ENCODE measurements at places on chromosomes 13 and 19.

DNA sequence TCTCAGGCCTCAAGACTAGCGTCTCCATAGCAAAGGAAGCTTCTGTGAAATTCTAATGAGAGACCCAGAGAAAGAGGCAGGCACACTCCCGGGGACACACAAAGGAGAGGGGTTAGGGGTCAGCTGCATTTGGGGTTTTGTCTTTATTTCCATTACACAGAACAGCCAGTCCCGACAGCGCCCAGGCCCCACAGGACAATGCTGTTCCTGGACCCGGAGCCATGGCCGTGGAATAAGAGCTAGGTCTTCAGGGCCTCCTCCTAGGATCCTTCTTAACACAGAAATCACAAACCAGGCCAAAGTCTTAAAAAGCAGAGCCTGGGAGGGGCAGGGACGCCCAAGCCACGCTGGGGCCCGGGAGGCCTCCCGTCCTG, 22.8 kb downstream of the KCTD15 start:
- H3K4me1 ChIP-seq, result peaks cover 3% of the 10 kb centered on the region
- no peak for DNase-seq
- H3K27ac ChIP-seq, result peak overlapping the region; percentile 8
- no peaks in the 10 kb centered on the region for H3K36me3 ChIP-seq
- no peaks in the 10 kb centered on the region for H3K27me3 ChIP-seq
- peak overlapping the region; percentile 34 for H3K4me3 ChIP-seq

- H3K27ac ChIP-seq, result no peak overlapping the region
- no peak overlapping the region for H3K4me3 ChIP-seq
- DNase-seq, result no peak
- H3K27me3 ChIP-seq, result no peaks in the 10 kb centered on the region
- H3K36me3 ChIP-seq, result peaks cover 12% of the 10 kb centered on the region
These were observed 4.2 kb downstream of the ZNF506 start for GRCh38 chr19:19817357-19817756.

GRCh38 chr13:71218960-71219359, 648.0 kb downstream of the DACH1 start:
- H3K4me3 ChIP-seq, result no peak overlapping the region
- peak; percentile 58 for DNase-seq
- no peak overlapping the region for H3K27ac ChIP-seq

- H3K27me3 ChIP-seq, result no peaks in the 10 kb centered on the region
- H3K4me1 ChIP-seq, result peaks cover 9% of the 10 kb centered on the region
- H3K27ac ChIP-seq, result no peak overlapping the region
- DNase-seq, result peak; percentile 93
- no peak overlapping the region for H3K4me3 ChIP-seq
- H3K36me3 ChIP-seq, result no peaks in the 10 kb centered on the region
These were observed 3.0 kb upstream of the NCCRP1 start for GRCh38 chr19:39193803-39194202.

DNA sequence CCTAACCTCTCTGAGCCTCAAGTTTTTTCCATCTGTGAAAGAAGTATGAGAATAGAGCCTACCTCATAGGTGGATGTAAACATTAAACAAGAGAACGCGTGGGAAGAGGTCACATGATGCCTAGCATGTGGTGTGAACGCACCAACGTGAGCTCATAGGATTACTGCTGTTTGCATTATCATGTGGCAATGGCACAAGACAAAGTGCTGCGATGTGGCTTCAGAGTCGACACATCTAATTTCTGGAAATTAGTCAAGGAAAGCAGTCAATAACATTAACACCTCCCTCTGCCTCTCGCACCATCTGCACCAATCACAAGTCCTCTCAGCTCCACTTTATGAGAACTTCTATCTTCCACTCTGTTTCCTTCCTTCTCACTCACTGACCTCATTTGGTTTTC, 489.7 kb downstream of the COG6 start:
- no peak overlapping the region for H3K4me3 ChIP-seq
- no peaks in the 10 kb centered on the region for H3K36me3 ChIP-seq
- no peaks in the 10 kb centered on the region for H3K27me3 ChIP-seq

DNA sequence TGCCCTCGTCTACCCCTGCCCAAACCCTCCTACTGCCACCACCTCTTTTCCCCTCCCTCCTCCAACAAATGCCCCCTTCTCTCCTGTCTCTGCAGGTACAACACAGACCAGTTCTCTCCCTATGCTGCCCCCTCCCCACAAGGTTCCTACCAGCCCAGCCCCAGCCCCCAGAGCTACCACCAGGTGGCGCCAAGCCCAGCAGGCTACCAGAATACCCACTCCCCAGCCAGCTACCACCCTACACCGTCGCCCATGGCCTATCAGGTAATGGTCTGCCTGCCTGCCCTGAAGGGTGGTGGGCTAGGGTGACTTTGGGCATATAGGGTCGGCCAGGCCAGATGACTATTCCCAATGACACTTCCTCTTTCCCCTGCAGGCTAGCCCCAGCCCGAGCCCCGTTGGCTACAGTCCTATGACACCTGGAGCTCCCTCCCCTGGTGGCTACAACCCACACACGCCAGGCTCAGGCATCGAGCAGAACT, 6.5 kb upstream of the TIMM50 start:
- H3K36me3 ChIP-seq, result peaks cover 39% of the 10 kb centered on the region
- no peaks in the 10 kb centered on the region for H3K4me1 ChIP-seq
- no peaks in the 10 kb centered on the region for H3K27me3 ChIP-seq
- no peak overlapping the region for H3K27ac ChIP-seq
- DNase-seq, result peak; percentile 65

DNA sequence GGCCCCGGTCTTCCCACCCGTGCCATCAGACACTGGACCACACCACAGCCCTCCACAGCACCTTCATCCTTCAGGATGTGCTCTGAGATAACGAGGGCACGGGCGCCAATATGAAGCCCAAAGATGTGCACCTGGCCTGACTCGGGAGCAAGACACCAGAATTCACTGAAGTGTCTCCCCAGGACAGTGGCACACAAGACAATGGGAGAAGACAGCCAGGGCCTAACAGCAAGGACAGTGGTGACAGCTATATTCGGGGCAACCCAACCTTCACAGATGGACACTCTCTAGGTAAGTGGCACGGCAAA, 7.2 kb downstream of the DDX39A start:
- peaks cover 31% of the 10 kb centered on the region for H3K4me1 ChIP-seq
- no peak for DNase-seq
- H3K27me3 ChIP-seq, result no peaks in the 10 kb centered on the region

- H3K4me1 ChIP-seq, result peaks cover under 1% of the 10 kb centered on the region
- DNase-seq, result no peak
- H3K27me3 ChIP-seq, result no peaks in the 10 kb centered on the region
- peaks cover 3% of the 10 kb centered on the region for H3K36me3 ChIP-seq
These were observed 6.8 kb downstream of the PARP4 start for GRCh38 chr13:24505756-24506155.

DNA sequence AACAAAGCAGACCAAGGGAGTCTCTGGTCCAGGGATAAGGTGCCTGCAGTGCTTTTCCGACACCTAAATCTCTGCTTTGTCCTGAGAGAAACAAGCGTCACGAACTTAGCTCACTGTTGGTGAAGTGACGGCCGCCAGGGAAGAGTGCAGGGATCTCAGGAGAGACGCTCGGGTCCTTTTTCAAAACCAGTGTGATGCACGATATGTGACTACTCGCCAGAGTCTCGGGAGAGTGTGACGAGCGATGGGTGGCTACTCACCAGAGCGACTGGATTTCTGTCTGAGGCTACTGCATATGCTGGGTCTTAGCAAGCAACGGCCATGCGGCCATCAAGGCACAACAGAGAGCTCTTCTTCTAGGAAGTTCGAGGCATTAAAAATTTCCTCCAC, 16.5 kb upstream of the CFAP97D2 start:
- H3K36me3 ChIP-seq, result no peaks in the 10 kb centered on the region
- H3K4me3 ChIP-seq, result no peak overlapping the region
- H3K27me3 ChIP-seq, result peaks cover 19% of the 10 kb centered on the region

- no peaks in the 10 kb centered on the region for H3K27me3 ChIP-seq
- no peaks in the 10 kb centered on the region for H3K4me1 ChIP-seq
- no peak overlapping the region for H3K27ac ChIP-seq
- H3K36me3 ChIP-seq, result no peaks in the 10 kb centered on the region
- H3K4me3 ChIP-seq, result no peak overlapping the region
These were observed 478.4 kb downstream of the PCDH9 start for GRCh38 chr13:66751691-66752090.

DNA sequence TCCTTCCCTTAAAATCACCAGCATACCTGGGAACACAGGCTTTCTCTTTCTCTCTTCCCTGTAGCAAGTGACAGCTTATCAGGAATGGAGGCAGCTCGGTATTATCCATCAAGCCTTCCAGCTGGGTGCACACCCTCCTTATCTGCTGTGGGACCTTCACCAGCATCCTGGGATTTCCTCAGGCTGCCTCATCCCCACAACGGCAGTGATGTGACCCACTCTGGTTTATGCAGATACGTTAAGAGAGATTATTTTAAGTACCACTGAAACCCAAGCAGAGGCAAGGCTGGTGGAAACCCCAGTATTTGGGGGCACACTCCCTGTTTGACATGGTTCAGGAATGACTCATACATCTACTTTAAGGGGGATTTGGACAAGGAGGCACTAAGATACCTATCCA, 192.1 kb downstream of the TM9SF2 start:
- no peaks in the 10 kb centered on the region for H3K36me3 ChIP-seq
- H3K27ac ChIP-seq, result no peak overlapping the region
- H3K4me3 ChIP-seq, result no peak overlapping the region
- H3K27me3 ChIP-seq, result no peaks in the 10 kb centered on the region
- DNase-seq, result no peak

GRCh38 chr13:53237696-53238095, 209.1 kb downstream of the OLFM4 start:
- H3K27me3 ChIP-seq, result no peaks in the 10 kb centered on the region
- no peak overlapping the region for H3K27ac ChIP-seq
- H3K4me1 ChIP-seq, result no peaks in the 10 kb centered on the region
- no peak overlapping the region for H3K4me3 ChIP-seq
- H3K36me3 ChIP-seq, result no peaks in the 10 kb centered on the region

- H3K27ac ChIP-seq, result peak overlapping the region; percentile 60
- peak overlapping the region; percentile 47 for H3K4me3 ChIP-seq
- H3K36me3 ChIP-seq, result no peaks in the 10 kb centered on the region
- peaks cover 3% of the 10 kb centered on the region for H3K4me1 ChIP-seq
- DNase-seq, result no peak
These were observed 107.8 kb downstream of the RXFP2 start for GRCh38 chr13:31846961-31847752.

GRCh38 chr19:8611391-8611876, 919 bp upstream of the ADAMTS10 start:
- no peak overlapping the region for H3K27ac ChIP-seq
- no peaks in the 10 kb centered on the region for H3K4me1 ChIP-seq
- H3K27me3 ChIP-seq, result peaks cover 19% of the 10 kb centered on the region
- no peak overlapping the region for H3K4me3 ChIP-seq
- DNase-seq, result no peak
- H3K36me3 ChIP-seq, result no peaks in the 10 kb centered on the region

GRCh38 chr13:36910545-36910944, 9.5 kb downstream of the SMAD9 start:
- no peaks in the 10 kb centered on the region for H3K4me1 ChIP-seq
- H3K27ac ChIP-seq, result no peak overlapping the region
- no peaks in the 10 kb centered on the region for H3K36me3 ChIP-seq
- no peaks in the 10 kb centered on the region for H3K27me3 ChIP-seq
- DNase-seq, result no peak

DNA sequence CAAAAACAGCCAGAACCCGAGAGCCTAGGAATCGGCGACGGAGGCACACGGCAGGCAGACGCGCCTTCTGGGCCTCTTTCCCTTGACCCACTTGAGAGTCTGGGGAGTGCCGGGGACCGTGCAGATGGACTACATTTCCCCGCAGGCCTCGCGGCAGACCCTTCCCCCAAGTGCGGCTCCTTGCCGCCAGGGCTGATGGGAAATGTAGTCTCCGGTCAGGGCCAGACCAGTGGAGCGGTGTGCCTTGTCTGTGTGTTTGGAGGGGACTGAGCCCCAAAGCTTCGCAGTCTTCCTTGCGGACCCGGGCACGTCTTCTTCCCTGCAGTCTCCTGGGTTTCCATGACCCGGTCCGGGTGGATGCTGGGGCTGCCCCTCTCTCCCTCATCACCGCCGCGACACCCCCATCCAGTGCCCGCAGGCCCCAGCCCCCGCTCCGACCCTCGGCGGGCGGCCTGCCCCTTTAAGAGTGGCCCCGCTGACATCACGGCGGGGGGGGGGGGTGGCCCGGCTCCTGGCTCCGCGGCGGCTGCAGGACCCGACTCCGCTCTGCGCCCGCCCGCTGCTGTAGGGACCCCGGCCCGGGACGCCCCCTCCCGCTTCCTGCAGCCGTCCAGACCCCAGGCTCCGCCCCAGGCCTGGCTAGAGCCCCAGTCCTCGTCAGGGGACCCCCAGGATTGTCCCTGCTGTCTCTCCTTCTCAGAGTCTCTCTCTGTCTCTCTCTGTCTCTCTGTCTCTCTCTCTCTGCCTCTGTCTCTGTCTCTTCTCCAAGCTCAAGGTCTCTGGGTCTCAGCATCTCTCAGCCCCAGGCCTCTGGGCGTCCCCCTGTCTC, 758 bp upstream of the CACNG7 start:
- H3K27me3 ChIP-seq, result peaks cover 38% of the 10 kb centered on the region
- H3K27ac ChIP-seq, result no peak overlapping the region
- no peaks in the 10 kb centered on the region for H3K4me1 ChIP-seq
- no peaks in the 10 kb centered on the region for H3K36me3 ChIP-seq
- peak; percentile 28 for DNase-seq

- DNase-seq, result no peak
- H3K27me3 ChIP-seq, result no peaks in the 10 kb centered on the region
- H3K36me3 ChIP-seq, result no peaks in the 10 kb centered on the region
- H3K4me3 ChIP-seq, result no peak overlapping the region
- H3K4me1 ChIP-seq, result peaks cover 29% of the 10 kb centered on the region
These were observed 4.2 kb upstream of the CERS4 start for GRCh38 chr19:8204961-8205360.

GRCh38 chr19:47610902-47611301, 2.0 kb downstream of the BICRA start:
- peak overlapping the region; percentile 84 for H3K4me3 ChIP-seq
- H3K36me3 ChIP-seq, result peaks cover 32% of the 10 kb centered on the region
- H3K27me3 ChIP-seq, result no peaks in the 10 kb centered on the region
- peak overlapping the region; percentile 97 for H3K27ac ChIP-seq
- DNase-seq, result peak; percentile 71

DNA sequence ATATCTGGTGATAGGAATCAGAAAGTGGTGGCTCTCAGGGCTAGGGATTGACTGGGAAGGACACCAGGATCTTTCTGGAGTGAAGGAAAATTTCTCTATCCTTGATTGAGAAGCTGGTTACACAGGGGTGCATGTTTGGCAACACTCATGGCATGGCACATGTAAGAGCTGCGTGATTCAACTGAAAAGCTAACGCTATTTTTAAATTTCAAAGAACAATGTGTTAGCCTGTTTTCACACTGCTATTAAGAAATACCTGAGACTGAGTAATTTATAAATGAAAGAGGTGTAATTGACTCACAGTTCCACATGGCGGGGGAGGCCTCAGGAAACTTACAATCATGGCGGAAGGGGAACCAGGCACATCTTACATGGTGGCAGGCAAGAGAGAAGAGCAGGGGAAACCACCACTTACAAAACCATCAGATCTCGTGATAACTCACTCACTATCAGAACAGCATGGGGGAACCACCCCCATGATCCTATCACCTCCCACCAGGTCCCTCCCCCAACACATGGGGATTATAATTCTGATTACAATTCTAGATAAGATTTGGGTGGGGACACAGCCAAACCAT, 7.4 kb downstream of the SIGLEC8 start:
- DNase-seq, result no peak
- H3K27ac ChIP-seq, result no peak overlapping the region
- H3K4me3 ChIP-seq, result no peak overlapping the region
- H3K27me3 ChIP-seq, result no peaks in the 10 kb centered on the region
- H3K4me1 ChIP-seq, result no peaks in the 10 kb centered on the region
